ENCODE measurements at places on chromosomes 13 and 19.
A peak's percentile ranks its signal among the peaks of the same experiment; 100 is the strongest.

DNA sequence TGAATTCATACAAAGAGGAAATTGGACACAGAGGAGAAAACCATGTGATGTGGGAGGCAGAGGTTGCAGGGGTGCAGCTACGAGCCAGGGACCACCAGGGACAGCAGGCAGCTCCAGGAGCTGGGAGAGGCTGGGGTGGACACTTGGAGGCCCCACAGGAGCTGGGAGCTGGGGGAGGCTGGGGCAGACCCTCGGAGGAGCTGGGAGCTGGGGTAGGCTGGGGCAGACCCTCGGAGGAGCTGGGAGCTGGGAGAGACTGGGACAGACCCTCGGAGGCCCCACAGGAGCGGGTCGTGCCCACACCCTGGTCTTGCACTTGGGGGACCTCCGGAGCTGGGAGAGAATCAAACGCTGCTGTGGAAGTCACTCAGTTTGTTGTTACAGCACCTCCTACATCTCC lies 141.7 kb downstream of the SOX1 start:
- no peak for DNase-seq

- no peak for DNase-seq
These were observed 17.0 kb downstream of the POU2F2 start for GRCh38 chr19:42115219-42115618.

DNA sequence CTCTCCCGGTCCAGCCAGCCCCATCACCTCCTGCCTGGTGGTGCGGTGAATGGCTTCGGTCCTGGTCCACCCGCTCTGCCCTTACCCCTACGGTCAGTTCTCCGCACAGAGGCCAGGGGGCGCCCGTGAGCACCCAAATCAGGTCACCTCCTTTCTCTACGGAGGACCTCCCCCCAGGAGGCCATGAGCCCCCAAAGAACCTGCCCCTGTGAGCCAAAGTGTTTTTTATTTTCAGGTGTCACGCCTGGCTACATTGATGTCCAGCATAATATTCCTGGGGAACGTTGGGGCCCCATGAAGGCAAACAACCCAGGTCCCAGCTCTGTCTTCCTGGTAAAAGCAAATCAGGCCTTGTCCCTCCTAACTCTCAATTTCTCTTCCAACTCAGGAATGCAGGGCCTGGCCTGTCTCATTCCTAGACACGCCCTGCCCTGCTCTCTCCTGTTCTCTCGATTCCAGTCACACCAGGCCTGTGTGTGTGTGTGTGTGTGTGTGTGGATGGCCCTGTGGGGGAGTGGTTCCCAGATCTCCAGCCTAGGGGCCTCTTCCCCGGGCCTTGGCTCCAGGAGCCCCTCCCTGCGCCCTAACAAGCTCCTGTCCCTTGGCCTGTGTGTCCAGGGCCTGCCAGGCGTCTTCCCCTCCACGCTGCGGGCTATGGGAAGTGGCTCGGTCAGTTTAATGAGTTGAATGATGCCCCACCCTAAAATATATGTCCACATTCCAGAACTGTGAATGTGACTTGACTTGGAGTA lies 9.7 kb upstream of the GIPC1 start:
- peak; percentile 48 for DNase-seq

- no peak for DNase-seq
These were observed 300.1 kb downstream of the TBC1D4 start for GRCh38 chr13:75181906-75182305.

DNA sequence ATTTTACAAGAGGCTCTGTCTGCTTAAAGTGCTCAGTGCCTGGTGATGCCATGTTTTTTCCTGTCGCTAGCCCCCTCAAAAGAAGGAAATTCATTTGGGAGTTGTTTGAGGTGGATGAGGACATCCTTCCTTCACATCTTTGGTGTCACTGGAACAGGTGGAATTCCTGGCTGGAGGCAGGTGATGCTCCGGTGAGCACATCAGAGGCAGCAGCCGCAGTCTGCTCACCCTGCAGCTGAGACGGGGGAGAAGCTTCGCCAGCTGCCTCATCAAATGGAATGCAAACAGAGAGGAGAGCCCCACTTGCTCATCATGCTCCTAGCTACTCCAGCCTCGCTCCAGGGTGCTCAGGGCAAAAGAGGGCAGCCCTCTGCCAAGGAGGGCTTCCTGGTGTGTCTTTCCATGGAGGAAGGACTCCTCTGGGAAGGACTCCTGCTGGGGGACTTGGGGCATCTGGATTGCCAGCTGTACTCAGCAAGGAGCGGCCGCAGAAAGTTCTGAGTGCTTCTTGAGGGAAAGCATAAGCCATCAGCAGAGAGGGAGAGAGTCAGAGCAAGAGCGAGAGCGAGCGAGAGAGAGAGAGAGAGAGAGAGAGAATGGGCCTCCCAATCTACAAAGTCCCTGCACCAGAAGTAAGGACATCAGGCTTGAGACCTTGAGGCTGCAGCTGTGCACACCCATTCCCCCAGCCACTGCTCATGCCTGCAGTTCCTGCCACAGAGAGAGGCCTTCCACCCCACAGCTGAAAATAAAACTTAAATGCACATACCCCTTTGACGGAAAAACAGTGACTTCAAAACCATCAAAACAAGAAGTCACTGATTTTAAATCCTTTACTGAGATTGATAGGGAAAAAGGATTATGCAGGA lies 74.3 kb upstream of the UBL3 start:
- DNase-seq = no peak

DNA sequence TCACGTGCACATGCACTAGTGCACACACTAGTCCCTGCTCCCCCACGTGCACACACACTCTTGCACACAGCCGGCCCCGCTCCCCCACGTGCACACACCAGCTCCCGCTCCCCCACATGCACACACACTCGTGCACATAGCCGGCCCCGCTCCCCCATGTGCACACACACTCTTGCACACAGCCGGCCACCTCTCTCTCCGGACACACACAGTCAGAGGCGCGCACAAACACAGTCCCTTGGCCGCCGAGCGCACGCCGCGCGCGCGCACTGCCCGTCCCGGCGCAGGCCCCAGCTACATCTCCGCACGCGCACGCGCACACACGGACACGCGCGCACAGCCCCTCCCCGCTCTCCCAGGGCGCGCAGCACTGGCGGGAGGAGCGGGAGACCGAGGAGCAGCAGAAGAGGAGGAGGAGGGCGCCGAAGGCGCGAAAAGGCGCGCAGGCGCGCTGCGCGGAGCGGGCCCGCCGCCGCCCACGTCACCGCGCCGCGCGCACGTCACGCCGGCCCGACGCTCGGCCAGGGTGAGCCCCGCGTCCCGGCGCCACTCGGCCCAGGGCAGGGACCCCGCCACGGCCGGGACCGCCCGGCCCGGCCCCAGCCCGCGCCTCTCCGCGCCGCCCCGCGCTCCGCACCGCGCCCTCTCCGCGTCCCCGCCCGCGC lies at the start of gene TFDP1:
Gene TFDP1, plus strand, starts transcription at position 549 of the 665 bp plus-strand sequence. CDS start 1,085 bp downstream, outside the sequence.
- peak; percentile 40 for DNase-seq

- DNase-seq = no peak
These were observed 17.8 kb downstream of the SULT2B1 start for GRCh38 chr19:48569814-48570213.
